ENCODE measurements at places on chromosomes 16 and 17. TPM values are rescaled to one million over a fixed set of nuclear protein-coding genes. Genes with fewer than 3 reads are reported as not detected.

RPL38 gene
- 1,846 TPM for polyA plus RNA-seq

C17orf113 gene
- 1.2 TPM for polyA plus RNA-seq

ADAD2 gene
- 0.94 TPM for polyA plus RNA-seq

XYLT1 gene
- polyA plus RNA-seq, result 5.5 TPM

C17orf107 gene
- 1.3 TPM for polyA plus RNA-seq

PYDC1 gene
- polyA plus RNA-seq, result 2.1 TPM

TNS4 gene
- not detected for polyA plus RNA-seq

MMP28 gene
- 3.6 TPM for polyA plus RNA-seq

CA7 gene
- not detected for polyA plus RNA-seq

SNAI3 gene
- 7.9 TPM for polyA plus RNA-seq

NACA2 gene
- polyA plus RNA-seq, result 1.0 TPM

XYLT2 gene
- 26.2 TPM for polyA plus RNA-seq

MYH4 gene
- 0.27 TPM for polyA plus RNA-seq

NLRC5 gene
- polyA plus RNA-seq, result 5.5 TPM

PCTP gene
- 11.6 TPM for polyA plus RNA-seq

DNAAF8 gene
- 0.63 TPM for polyA plus RNA-seq

CDRT15 gene
- polyA plus RNA-seq, result 1.4 TPM

OR3A2 gene
- not detected for polyA plus RNA-seq

TMC8 gene
- polyA plus RNA-seq, result 3.3 TPM

BCL6B gene
- 19.3 TPM for polyA plus RNA-seq

TP53TG3C gene
- not detected for polyA plus RNA-seq

KRTAP2-1 gene
- not detected for polyA plus RNA-seq

DDX42 gene
- 101 TPM for polyA plus RNA-seq

TP53TG3B gene
- not detected for polyA plus RNA-seq

TBC1D3B gene
- polyA plus RNA-seq, result 14.6 TPM

ARHGAP44 gene
- 4.8 TPM for polyA plus RNA-seq

ARRB2 gene
- 22.3 TPM for polyA plus RNA-seq

HASPIN gene
- 9.4 TPM for polyA plus RNA-seq

TSNAXIP1 gene
- 1.4 TPM for polyA plus RNA-seq

AMDHD2 gene
- 9.7 TPM for polyA plus RNA-seq

TAF1C gene
- polyA plus RNA-seq, result 26.1 TPM

NKD1 gene
- polyA plus RNA-seq, result 9.0 TPM

TMC6 gene
- 25.1 TPM for polyA plus RNA-seq

CCL17 gene
- not detected for polyA plus RNA-seq

CYBA gene
- polyA plus RNA-seq, result 39.6 TPM

NT5M gene
- 7.5 TPM for polyA plus RNA-seq

TP53TG3F gene
- polyA plus RNA-seq, result not detected

CTRB1 gene
- polyA plus RNA-seq, result 0.30 TPM

HSD3B7 gene
- 8.9 TPM for polyA plus RNA-seq

RCVRN gene
- polyA plus RNA-seq, result 0.25 TPM

P2RX1 gene
- 2.3 TPM for polyA plus RNA-seq

ZNF597 gene
- 1.7 TPM for polyA plus RNA-seq

GNG13 gene
- polyA plus RNA-seq, result not detected

HYDIN gene
- 2.8 TPM for polyA plus RNA-seq

SLFN14 gene
- 0.24 TPM for polyA plus RNA-seq

CCL4L2 gene
- polyA plus RNA-seq, result 0.65 TPM

PDILT gene
- not detected for polyA plus RNA-seq

CASKIN1 gene
- 2.3 TPM for polyA plus RNA-seq

CFAP119 gene
- 1.3 TPM for polyA plus RNA-seq

CNGB1 gene
- polyA plus RNA-seq, result 0.03 TPM

RAB37 gene
- polyA plus RNA-seq, result 0.90 TPM

SLC38A8 gene
- polyA plus RNA-seq, result not detected

CCL8 gene
- polyA plus RNA-seq, result 0.68 TPM

MYH8 gene
- polyA plus RNA-seq, result 2,354 TPM

C16orf86 gene
- polyA plus RNA-seq, result 2.4 TPM

PRCD gene
- polyA plus RNA-seq, result 4.8 TPM

CDRT15L2 gene
- polyA plus RNA-seq, result not detected

TBC1D26 gene
- 0.35 TPM for polyA plus RNA-seq
